ENCODE measurements at places on chromosomes 7 and 10.

- no peak for DNase-seq
Observed at GRCh38 chr10:6053816-6054631, 8.1 kb downstream of the IL2RA start.

DNA sequence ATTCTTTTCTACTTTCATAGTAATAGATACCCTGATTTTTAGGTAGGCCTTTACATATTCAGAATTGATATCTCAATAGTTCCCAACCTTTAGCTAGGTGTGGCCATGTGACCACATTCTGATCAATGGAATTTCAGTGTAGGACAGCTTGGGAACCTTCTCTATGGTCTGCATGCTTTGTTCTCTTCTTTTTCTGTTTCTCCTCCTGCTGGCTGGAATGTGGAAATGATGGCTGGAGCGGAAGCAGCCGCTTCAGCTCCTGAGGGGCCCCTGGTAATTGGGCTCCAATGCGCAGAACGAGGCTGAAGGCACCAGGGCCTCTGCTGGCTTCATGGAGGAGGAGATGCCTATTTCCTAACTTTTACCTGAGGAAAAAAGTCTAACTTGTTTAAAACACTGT, 152.6 kb downstream of the ZMYND11 start:
- DNase-seq: no peak

- DNase-seq: peak; percentile 82
Observed at GRCh38 chr10:75613685-75614504, 182.5 kb downstream of the LRMDA start.

DNA sequence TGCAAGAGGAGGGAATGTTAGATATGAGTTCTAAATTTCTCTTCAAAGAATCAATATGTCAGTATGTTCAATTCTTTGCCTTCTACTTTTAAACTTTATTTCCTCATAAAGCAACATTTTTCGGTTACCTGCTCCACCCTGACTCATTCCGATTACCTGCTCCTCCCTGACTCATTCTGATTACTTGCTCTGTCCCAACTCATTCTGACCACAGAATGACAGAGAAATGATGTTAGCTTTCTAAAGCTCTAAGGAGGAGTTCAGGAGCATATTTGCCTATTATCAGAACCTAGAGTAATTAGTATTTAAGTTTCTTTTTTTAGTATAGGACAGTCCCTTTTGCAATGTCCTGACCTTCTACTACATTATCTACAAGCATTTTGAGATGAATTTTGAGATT, 24.5 kb upstream of the PPP1R9A start:
- DNase-seq: no peak

GRCh38 chr7:113504142-113504541, 385.8 kb upstream of the SMIM30 start:
- DNase-seq: no peak

DNA sequence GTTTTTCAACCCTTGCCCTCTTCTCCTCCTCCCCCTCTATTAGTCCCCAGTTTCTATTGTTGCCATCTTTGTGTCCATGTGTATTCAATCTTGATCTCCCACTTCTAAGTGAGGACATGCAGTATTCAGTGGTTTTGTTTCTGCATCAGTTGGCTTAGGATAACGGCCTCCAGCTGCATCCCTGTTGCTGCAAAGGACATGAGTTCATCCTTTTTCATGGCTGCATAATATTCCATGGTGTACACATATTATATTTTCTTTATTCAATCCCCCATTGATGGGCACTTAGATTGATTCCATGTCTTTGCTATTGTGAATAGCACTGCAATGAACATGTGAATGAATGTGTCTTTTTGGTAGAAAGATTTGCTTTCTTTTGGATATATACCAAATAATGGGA, 190.4 kb upstream of the LYZL1 start:
- DNase-seq: no peak

- DNase-seq: no peak
Observed at GRCh38 chr7:30553141-30553540, 41.5 kb upstream of the GARS1 start.

DNA sequence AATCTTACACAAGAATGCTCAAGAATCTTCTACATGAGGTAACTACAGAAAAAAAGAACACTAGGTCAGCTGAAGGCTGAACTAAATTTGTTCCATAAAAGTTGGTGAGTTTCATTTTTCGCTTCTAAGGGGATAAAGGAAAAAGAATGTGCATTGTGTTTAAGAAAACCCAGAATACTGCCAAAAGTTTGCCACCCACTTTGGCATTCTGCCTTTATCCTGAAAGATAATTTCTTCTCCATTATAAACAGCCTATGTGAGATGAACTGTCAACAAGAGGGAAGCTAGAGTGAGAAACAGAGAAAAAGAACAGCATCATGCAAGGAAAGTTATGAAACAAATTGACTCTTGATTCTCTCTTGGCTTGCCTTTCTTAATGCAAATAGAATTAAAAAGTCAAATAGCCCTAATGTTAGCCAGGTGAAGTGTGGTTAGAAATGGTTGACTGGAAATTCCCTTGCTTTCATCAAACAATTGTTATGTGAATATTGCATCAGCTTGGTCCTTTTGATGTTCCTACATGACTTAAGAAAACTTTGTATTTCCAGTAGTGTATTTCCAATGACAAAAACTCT, 25.8 kb downstream of the STEAP1 start:
- peak; percentile 61 for DNase-seq

GRCh38 chr7:44061645-44062179, 3.7 kb downstream of the PGAM2 start:
- DNase-seq: no peak

DNA sequence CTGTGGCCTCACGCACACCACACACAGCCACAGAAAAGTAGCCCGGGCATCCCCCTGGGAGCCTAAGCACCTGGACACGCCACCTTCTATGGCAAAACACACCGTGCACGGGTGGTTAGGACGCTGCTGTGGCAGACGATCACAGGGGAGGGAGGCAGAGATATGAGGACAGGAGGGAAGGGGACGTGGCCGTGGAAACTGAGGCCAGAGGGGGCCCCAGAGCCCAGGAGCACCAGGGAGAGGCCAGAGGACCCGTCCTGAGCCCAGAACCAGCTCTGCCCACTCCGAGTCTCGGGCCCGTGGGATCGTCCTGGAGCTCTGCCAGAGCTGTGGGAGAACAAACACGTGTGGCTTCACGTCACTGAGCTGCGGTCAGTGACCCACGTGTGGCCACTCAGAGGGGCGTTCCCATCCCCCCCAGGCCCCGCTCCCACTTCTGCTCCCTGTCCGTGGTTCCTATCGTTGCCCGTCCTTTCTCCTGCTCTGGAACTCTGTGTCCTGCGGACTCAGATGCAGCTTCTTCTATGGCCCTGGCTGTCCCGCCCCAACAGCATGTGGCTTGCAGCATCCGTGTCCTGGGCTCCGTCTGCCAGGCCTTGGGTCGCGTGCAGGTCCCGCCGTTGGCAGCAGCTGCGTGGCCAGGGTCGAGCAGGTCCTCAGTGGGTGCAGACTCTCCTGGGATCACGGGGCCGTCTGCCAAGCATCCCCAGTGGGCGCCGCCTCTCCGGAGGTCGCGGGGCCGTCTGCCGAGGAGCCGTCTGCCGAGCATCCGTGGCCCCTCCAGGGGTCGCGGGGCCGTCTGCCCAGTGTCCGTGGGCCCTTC, 31.0 kb downstream of the GET4 start:
- DNase-seq: no peak

- no peak for DNase-seq
Observed at GRCh38 chr7:45698303-45699014, 124.3 kb downstream of the ADCY1 start.

- DNase-seq: no peak
Observed at GRCh38 chr10:77028042-77028441, 609.6 kb downstream of the KCNMA1 start.

DNA sequence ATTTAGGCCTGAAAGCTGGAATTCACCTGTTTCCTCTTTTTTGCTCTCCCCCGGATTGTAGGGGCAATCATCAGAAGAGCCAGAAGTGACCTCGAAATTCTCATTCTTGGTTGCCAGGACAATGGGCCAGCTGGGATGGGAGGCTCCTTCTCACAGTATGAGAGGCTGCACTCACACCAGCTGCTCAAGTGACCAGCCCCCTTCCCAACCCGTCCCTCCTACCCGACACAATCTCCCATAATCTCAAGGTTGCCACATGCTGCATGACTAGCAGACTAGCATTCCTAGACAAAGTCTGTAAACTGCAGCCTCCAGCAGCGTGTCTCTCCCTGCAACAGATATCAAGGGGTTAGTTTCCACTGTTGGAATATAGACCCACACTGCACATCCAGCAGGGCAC, 110.3 kb downstream of the C1GALT1 start:
- no peak for DNase-seq

- DNase-seq: no peak
Observed at GRCh38 chr7:31729195-31729804, 42.3 kb downstream of the PPP1R17 start.

DNA sequence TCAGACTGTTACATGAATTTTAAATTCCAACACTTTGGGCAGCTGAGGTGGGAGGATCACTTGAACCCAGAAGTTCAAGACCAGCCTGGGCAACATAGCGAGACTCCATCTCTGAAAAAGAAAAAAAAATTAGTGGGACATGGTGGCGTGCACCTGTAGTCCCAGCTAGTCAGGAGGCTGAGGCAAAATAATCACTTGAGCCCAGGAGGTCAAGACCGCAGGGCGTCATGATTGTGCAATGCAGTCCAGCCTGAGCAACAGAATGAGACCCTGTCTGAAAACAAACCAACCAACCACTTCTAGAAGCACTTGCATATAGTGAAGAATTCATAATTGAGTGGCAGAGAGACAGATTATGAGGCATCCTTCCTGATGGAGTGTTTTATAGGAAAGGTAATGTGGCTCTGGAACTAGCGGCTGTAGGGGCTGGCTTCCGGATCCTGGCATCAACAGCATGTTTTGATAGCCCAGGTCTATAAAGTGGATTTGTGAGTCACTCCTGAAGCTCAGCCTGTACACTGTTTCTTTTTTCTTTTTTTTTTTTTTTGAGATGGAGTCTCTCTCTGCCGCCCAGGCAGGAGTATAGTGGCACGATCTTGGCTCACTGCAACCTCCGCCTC, 40.3 kb upstream of the RSBN1L start:
- DNase-seq: no peak

- no peak for DNase-seq
Observed at GRCh38 chr10:27635290-27635689, 110.3 kb downstream of the MKX start.

DNA sequence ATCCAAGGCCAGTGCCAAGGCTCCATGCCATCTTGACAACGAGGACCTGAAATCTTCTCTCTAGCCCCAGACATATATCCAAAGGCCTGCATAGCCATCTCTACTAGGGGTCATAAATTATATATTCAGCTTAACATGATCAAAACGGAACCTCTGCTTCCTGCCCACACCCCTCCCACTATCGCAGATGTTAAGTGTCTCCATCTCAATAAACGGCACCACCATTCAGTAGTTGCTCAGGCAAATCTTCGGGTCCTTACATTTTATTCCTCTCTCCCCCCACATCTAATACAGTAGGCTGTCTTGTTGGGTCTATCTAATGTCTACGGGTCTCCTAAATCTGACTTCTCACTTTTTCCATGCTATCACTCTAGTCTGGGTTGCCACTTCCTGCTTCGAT, 201.1 kb upstream of the PLXNA4 start:
- no peak for DNase-seq

DNA sequence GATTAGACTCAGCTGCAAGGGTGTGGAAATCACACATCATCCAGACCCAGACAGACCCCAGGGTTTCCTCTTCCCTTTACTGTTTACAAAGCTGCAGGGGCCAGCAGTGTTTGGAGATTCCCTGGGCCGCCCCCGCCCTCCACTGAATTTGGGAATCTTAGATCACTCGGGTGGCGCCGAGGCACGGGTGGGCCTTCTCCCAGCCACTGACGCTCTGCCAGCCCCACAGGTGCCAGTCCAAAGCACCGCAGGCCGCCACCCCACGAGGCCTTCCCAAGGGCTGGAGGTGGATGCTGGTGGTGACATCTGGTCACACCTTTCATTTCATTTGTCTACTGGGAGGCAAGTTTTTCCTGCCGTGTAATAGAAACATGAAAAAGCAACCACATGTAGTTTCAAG, 439.4 kb upstream of the FOXK1 start:
- DNase-seq: no peak

DNA sequence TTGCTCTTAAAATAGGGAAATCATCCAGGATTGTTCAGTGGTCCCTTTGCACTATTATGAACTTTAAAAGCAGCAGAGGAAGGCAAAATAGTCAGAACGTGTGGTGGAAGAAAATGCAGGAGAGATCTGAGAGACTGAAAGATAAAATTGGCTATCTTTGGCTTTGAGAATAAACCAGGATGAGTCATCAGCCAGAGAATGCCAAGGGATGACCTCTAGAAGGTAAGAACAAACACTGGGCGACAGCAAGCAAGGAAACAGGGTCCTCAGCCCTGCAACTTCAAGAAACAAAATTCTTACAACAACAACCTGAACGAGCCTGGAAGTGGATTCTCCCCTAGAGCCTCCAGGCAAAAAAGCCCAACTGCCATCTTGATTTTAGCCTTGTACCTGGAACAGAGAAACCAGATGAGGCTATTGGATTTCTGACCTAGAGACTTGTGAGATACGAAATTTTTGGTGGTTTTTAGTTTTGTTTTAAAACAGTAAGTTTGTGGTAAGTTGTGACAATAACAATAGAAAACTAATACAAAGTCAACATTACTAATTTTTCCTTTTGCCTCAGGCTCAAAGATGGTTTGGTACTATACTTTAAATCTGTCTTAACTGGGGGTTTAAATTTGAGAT, 130.2 kb upstream of the CNTNAP2 start:
- DNase-seq: no peak

GRCh38 chr7:91778416-91778815, 102.1 kb downstream of the MTERF1 start:
- DNase-seq: no peak

DNA sequence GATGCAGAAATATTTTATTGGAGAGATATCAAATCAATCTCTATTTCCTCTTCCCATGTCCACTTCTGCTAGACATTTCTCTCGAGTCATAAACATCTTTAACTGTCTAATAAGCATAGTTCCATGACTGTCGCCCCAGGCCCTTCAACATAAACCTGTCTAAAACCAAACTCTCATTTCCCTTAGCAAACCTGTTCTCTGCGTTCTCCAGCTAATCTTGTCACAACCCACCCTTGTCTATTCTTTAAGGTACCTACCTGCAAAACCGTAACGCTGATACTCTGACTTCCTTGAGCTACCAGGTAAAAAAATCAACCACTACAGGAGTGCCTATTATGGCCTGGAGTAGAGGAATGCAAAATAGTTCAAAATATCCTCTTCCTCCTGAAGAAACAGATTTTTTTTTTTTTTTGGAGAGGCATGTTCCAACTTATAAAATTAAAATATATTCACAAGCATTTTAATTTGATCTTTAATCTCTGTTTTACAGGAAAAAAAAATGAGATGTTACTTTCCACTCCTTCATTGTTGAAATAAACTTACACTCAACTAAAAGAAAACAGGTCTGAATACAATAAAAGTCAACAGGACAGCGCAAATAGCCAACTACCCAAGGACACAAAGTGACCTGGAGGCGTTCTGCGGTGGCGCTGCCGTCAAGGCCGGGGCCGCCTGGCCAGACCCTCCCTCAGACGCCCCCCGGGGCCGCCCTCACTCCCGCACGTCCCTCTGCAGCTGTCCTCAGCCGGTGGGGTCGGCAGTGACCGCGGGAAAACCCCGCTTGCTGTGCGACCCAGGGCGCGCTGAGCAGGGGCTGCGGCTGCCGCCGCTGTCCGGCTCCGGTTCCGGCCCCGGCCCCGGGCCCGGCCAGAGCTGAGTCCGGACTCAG, 765 bp downstream of the SLC25A40 start:
- no peak for DNase-seq
